NCI-H526 (cell line): ENCODE measurements at places on chromosomes 12 and 14.
A peak's percentile ranks its signal among the peaks of the same experiment; 100 is the strongest.

GRCh38 chr14:21860172-21860571 is 186.6 kb upstream of the OR4E1 start:
- DNase-seq = no peak

DNA sequence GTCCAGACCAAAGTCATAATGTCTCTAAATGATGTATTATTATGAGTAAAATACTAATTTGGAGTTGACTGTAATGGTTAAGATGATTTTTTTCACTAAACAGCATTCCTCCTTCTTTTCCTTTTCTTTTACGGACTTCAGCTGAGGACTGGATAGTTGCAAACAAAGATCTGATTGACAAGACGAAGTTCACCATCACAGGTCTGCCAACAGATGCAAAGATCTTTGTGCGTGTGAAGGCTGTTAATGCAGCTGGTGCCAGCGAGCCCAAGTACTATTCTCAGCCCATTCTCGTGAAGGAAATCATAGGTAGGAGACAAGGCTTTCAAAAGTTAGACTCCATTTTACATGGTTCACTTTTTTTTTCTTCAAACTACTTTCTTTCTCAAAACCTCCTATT is 29.8 kb upstream of the CHPT1 start:
- no peak for DNase-seq

DNA sequence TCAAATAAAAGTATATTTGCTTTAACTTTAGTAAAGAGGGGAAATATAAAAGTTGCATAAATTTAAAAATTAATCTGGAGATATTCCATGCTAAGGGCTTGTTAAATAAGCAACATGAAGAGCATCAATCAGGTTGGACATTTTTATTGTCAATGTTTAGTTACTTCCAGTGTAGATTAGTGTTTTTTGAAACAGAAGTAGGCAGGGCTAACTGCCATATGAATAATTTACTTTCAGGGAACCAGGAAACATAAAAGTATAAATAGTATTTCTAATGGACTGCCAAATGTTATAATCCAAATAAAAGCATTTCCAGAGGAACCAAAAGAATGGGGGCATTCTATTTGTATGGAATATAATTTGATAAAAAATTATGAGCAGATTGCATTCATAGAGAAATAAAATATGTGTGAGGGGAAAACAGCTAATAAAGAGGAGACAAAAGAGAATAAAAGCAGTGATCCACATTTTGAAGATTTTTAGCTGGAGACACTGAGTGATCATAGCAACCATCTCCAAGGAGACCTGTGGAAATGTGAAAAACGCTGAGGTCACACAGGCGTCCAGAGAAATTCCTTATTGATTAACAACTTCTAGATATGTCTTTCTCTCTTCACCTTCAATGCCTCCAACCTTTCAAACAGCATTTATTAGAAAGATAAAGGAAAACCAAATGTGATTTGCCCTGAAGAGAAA is 70.8 kb downstream of the SRGAP1 start:
- no peak for DNase-seq

GRCh38 chr12:111443086-111443485 is 37.4 kb downstream of the SH2B3 start:
- no peak for DNase-seq

DNA sequence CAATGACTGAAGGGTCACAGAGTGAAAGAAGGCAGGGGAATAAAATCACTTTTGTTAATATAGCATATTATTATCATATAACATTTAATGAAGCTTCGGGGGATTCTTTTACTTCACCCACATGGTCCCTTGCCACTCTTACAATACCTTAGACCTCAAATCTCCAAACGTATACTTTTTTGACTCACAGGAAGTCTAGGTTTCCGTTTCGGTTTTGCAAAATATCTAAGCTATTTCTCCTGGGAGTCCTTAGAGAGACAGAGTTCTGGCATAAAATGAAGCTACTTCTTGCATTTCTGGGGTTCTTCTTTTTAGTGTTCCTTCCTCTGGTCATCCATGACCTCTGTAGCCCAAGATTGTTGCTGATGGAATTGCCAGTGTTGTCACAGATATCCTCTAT is 590.5 kb upstream of the ATP2B1 start:
- no peak for DNase-seq

GRCh38 chr14:31986405-31986804 is 90.7 kb upstream of the ARHGAP5 start:
- no peak for DNase-seq

- no peak for DNase-seq
These were observed 250.5 kb upstream of the PELI2 start for GRCh38 chr14:55867719-55868118.

DNA sequence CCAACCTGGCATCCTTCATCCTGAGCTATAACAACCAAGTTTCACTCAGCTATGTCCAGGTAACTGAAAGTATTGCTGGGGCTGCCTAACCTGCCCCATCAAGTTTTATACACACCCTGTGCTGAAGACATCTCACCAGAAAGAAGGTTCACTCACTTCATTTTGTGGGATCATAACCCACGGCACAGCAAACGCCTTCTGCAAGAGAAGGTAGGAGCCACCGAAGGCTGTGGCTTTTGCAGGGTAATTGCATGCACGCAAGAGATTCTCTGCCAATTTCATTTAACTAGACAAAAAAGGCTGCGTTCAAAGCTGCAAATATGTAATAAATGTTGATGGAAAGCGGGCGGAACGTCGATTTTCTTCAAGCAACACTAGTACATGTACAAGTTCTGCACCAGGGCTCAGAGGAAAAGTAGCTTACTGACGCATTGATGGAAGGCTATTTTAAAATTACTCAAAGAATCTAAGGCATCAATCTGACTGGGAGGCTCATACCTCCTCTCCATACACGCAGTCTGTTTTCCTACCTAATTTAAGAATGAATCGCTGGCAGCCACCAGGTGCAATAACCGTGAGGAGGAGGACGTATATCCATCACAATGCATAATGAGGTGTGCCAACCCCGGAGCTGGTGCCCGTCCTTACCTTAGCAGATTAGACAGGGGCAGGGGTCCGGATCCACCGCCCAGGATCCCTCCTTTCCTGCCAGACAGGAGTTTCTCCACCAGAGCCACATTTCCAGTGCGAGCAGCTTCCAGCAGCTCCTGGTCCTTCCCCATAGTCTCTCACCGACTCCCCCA is 1.1 kb downstream of the ANKS1B start:
- peak; percentile 68 for DNase-seq

GRCh38 chr14:70810621-70811020 is 1.3 kb upstream of the MAP3K9 start:
- DNase-seq = no peak

DNA sequence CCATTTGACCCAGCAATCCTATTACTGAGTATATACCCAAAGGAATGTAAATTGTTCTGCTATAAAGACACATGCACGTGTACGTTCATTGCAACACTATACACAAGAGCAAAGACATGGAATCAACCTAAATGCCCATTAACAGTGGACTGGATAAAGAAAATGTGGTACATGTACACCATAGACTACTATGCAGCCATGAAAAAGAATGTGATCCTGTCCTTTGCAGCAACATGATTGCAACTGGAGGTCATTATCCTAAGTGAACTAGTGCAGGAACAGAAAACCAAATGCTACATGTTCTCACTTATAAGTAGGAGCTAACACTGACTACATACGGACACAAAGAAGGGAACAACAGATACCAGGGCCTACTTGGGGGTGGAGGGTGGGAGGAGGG is 45.7 kb upstream of the VRK1 start:
- DNase-seq = no peak

GRCh38 chr12:4648104-4648500 is 749 bp downstream of the AKAP3 start:
- DNase-seq = peak; percentile 17

DNA sequence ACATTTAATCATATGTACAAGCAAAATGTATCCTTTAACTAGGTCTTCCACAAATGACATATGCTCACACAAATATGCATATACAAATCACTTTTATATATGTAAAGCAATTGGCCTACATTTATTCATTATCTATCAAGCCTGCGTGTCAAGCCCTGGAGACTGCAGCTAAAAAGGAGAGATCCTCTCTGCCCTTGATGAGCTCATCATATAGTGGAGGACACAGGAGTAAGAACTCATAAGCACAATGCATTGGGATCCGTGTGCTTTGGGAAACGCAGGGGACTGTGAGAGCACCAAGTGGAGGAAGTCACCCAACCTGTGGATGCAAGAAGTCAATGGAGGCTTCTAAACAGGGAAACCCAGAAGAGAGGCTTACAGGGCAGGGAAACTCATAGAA is 735.7 kb downstream of the BCL11B start:
- DNase-seq = peak; percentile 41

- DNase-seq = no peak
These were observed 99.9 kb downstream of the ST8SIA1 start for GRCh38 chr12:22234561-22234960.

GRCh38 chr12:131818821-131819585 is 9.2 kb upstream of the MMP17 start:
- no peak for DNase-seq

DNA sequence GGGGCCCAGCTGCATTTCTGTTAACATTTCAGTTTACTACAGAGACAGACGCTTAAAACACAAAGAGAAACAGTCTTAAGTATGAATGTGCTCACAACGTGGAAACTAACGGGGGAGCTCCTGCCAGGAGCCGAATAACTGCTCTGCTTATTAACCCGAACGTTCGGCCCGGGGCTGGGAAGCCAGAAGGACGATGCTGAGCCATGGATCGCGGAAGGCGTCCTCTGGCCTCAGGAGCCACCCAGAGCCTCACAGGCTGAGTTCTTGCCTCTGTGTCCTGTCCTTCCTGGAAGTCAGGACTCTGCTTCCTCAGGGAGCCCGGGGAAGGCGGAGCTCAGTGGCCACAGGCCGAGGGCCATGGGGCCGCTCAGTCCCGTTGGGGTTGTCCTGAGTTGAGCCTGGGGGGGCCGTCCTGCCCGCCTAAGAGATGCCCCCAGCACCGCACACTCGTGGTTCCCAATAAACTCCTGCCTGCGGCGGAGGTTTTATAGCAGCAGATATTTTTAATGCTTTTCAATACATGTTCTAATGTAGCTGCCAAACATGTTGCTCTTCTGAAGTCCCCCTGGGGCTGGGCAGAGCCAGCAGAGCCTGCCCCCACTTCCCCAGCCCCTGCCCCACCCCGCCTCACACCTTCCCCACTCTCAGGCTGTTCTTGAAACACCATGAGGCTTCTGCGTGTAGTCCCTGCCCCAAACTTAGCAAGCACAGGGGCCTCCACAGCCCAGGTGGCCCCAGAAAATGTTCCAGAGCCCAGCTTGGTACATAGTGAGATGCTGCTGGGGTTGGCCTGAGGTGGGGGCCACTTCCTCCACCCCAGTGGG is 3.4 kb upstream of the TEX22 start:
- DNase-seq = no peak

- DNase-seq = no peak
These were observed 44.5 kb downstream of the LRRC9 start for GRCh38 chr14:59964251-59965007.

DNA sequence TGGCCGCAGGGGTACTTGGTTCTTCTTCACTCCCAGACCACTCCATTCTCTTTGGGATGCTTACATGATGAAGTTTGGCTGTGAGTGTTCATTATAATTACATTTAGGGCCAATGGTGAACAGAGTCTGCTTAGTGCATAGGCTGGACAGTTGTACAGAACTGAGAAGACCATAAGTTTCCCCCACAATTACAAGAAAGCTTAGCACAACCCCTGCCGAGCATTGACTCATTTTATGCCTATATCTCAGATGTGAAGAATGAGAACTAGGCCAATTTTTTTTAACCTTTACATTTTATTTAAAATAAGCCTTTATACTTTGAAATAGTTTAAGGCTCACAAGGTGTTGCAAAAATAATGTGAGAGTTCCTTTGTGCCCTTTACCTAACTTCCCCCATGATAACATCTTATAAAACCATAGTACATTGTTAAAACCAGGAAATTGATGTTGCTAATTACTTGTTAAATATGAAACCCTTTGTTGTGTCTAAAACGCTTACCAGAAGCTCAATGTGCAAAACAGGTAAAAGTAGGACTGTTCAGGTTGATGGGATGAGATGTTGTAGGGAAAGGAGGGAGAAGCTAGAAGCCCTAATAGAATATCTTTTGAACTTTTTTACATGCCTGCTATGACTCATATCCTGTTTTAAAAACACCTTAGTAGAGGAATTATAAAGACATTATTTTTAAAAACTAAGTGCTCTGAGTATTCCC is 47.2 kb downstream of the ALDH1L2 start:
- no peak for DNase-seq

GRCh38 chr14:76490735-76491134 is 114.8 kb downstream of the ESRRB start:
- no peak for DNase-seq

DNA sequence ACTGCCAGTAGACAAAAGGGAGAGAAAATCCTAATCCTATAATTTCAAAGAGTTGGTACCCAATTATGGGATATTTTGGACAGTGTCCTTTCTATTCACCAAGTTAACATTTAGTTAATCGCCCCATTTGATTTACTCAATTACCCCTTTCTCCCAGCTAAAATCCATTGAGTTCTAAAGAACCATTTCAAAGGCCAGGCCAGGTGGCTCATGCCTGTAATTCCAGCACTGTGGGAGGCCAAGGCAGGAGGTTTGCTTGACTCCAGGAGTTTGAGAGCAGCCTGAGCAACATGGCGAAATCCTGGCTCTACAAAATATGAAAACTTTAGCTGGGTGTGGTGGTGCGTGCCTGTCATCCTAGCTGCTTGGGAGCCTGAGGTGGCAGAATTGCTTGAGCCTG is 5.5 kb upstream of the GPR19 start:
- no peak for DNase-seq

DNA sequence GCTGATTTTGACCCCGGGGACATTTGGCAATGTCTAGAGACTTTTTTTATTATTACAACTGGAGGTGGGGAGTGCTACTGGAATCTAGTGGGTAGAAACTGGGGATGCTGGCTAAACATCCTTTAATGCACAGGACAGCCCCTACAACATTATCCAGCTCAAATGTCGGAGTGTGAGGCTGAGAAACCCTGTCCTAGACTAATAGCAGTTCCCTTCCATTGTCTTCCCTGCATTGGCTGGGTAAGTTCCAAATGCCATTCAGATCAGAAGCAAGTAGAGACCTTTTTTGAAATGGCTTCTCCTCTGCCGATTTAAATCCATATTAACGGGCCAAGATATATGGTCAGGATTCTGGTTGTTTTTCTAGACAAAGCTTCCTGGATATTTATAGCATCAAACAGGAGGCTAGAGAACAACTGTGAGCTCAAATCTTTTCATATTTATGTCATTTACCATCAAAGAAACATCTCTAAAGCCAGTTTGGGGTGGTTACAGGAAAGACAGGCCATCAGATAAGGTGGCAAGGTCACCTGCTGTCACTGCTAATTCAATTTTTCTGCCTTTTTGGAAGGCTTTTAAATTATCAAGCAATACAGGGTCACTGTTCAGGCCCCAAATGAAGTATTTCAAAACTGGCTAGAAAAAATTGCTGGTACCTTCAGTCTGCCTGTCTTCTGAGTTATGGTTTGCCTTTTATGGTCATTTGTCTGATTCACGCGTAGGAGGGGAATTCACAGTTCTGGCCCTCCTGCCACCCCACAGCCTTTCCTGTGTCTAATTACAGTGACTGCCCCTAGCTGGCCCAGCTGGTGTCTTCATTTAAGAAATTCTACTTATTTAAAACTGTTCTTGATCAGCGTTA is 20.1 kb upstream of the AKAP5 start:
- DNase-seq = no peak

- no peak for DNase-seq
These were observed 11.6 kb downstream of the RASSF8 start for GRCh38 chr12:25970082-25970481.

GRCh38 chr12:123280971-123281370 is 9.3 kb upstream of the CDK2AP1 start:
- no peak for DNase-seq

GRCh38 chr14:97873291-97873690 is 1076.1 kb downstream of the VRK1 start:
- DNase-seq = peak; percentile 26

- peak; percentile 41 for DNase-seq
These were observed 100.8 kb downstream of the CCER1 start for GRCh38 chr12:90854136-90854689.

GRCh38 chr14:58072288-58073071 is 79.5 kb downstream of the ARMH4 start:
- DNase-seq = peak; percentile 81
